Epithelial cell of umbilical artery (primary cell): ENCODE measurements at places on chromosomes 6 and 20. TPM values are rescaled to one million over a fixed set of nuclear protein-coding genes. Genes with fewer than 3 reads are reported as not detected.

The PSORS1C2 gene
- not detected in 2 replicates for total RNA-seq

The OR2H1 gene
- not detected in 2 replicates for total RNA-seq

The ATP6V1G2 gene
- total RNA-seq: 0.97 and 2.0 TPM in 2 replicates

The KCNG1 gene
- 1.8 and 3.2 TPM in 2 replicates for total RNA-seq

The KIFC1 gene
- 30.2 and 37.4 TPM in 2 replicates for total RNA-seq

The PRSS35 gene
- total RNA-seq: under 0.01 TPM in 1 of 2 replicates, not detected in the other

The FAM162B gene
- 0.30 TPM in 1 of 2 replicates, not detected in the other for total RNA-seq

The TBXT gene
- not detected in 2 replicates for total RNA-seq

The EPHA7 gene
- 0.97 TPM in 1 of 2 replicates, not detected in the other for total RNA-seq

The GPR63 gene
- total RNA-seq: under 0.01 TPM in 1 of 2 replicates, not detected in the other

The HLA-DMB gene
- 0.97 and 2.3 TPM in 2 replicates for total RNA-seq

The CEP57L1 gene
- total RNA-seq: 26.6 and 33.0 TPM in 2 replicates

The VSX1 gene
- total RNA-seq: not detected in 2 replicates

The NRN1 gene
- 20.1 and 20.8 TPM in 2 replicates for total RNA-seq

The TBX18 gene
- total RNA-seq: 13.0 and 31.5 TPM in 2 replicates

The RAMACL gene
- total RNA-seq: 1.6 and 2.4 TPM in 2 replicates

The KHDC1L gene
- not detected in 2 replicates for total RNA-seq
